ENCODE measurements at places on chromosomes 5 and 9. TPM values are rescaled to one million over a fixed set of nuclear protein-coding genes. Genes with fewer than 3 reads are reported as not detected.

DNA sequence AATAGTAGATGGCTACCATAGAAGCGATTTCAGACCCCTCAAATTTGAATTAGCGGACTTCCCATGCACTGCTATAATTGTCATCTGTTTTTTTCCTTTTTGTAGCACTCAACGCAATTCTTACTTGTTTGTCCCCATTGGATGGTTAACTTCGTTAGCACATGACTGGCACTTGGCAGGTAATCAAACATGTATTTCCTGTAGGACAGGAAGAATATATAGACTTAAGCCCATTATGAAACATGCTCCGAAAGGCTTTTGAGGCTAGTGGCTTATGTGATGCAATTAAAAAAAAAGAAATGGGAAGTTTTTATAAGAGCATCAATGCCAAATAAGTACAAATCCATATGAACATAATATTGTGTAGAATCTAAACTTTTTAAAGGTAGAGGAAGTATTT lies 301.2 kb downstream of the PSAT1 start:
- no peak for DNase-seq

Gene NDFIP1
- 351 TPM for total RNA-seq

- no peak for DNase-seq
Observed at GRCh38 chr5:16450163-16450562, 15.4 kb downstream of the ZNF622 start.

GRCh38 chr5:176779537-176779936 lies 30.8 kb upstream of the UNC5A start:
- DNase-seq, result no peak

Gene MARCHF3
- 14.5 TPM for total RNA-seq

Gene IRX1
- 0.78 TPM for total RNA-seq

GRCh38 chr5:58828258-58828657 lies 245.4 kb downstream of the RAB3C start:
- no peak for DNase-seq

Gene GAPT
- total RNA-seq, result not detected

DNA sequence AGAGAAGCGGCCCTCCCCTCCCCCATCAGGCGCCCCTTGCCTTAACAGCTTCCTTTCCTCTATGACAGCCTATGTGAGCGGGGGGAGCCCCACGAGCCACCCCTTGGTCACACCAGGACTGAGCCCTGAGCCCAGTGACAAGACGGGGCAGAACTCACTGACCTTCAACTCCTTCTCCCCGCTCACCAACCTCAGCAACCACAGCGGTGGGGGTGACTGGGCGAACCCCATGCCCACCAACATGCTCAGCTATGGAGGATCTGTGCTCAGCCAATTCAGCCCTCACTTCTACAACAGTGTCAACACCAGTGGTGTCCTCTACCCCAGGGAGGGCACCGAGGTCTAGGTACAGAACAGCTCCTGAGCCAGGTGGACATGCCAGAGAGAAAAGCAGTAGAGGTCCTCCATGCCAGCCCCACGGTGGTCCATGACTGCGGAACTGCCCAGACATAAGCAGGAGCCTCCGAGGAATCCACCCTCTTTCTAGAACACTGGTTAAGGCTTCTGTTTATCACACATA lies 2.6 kb downstream of the FOXI1 start:
- DNase-seq, result no peak

GRCh38 chr5:77852514-77853352 lies 76.6 kb upstream of the TBCA start:
- DNase-seq, result peak; percentile 84

Gene RMRP
- 7,060 TPM for total RNA-seq

All from thyroid gland (tissue), 4 donors.